ENCODE measurements at places on chromosomes 13 and 19. TPM values are rescaled to one million over a fixed set of nuclear protein-coding genes. Genes with fewer than 3 reads are reported as not detected.

- H3K27me3 ChIP-seq: no peaks in the 10 kb centered on the region
- no peak for DNase-seq
- no peak overlapping the region for H3K27ac ChIP-seq
Observed at GRCh38 chr13:34011552-34012085, 193.7 kb downstream of the RFC3 start.

DNA sequence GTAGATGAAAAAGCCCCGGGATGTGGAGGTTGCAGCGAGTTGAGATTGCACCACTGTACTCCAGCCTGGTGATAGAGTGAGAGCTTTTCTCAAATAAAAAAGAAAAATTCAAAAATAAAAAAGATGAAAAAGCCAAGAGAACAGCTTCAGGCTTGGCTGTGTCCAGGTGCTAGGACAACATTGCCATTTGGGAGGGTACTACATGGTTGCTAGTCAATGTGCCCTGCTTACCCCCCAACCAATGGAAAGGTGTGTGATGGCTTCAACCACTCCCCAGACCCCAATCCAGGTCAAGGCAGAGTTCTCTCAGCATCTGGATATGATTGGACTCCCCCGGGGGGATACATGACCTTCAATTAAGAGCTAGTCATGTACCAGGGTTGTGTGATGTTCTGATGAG is 2.3 kb upstream of the ANKLE1 start:
- no peaks in the 10 kb centered on the region for H3K27me3 ChIP-seq
- no peak overlapping the region for H3K27ac ChIP-seq
- peaks cover 6% of the 10 kb centered on the region for H3K36me3 ChIP-seq
- no peaks in the 10 kb centered on the region for H3K4me1 ChIP-seq
- no peak for DNase-seq

GRCh38 chr13:25775986-25776385 is 275.8 kb downstream of the SHISA2 start:
- no peak for DNase-seq
- no peaks in the 10 kb centered on the region for H3K4me1 ChIP-seq
- H3K36me3 ChIP-seq: no peaks in the 10 kb centered on the region
- no peak overlapping the region for H3K27ac ChIP-seq
- H3K27me3 ChIP-seq: no peaks in the 10 kb centered on the region
- no peak overlapping the region for H3K4me3 ChIP-seq

- no peaks in the 10 kb centered on the region for H3K27me3 ChIP-seq
- no peak for DNase-seq
- no peak overlapping the region for H3K4me3 ChIP-seq
Observed at GRCh38 chr19:31553112-31553845, 204.0 kb upstream of the TSHZ3 start.

GRCh38 chr19:29841559-29842367 is 30.0 kb downstream of the CCNE1 start:
- peak; percentile 27 for DNase-seq
- no peaks in the 10 kb centered on the region for H3K4me1 ChIP-seq
- no peak overlapping the region for H3K27ac ChIP-seq
- no peaks in the 10 kb centered on the region for H3K36me3 ChIP-seq
- H3K4me3 ChIP-seq: no peak overlapping the region

DNA sequence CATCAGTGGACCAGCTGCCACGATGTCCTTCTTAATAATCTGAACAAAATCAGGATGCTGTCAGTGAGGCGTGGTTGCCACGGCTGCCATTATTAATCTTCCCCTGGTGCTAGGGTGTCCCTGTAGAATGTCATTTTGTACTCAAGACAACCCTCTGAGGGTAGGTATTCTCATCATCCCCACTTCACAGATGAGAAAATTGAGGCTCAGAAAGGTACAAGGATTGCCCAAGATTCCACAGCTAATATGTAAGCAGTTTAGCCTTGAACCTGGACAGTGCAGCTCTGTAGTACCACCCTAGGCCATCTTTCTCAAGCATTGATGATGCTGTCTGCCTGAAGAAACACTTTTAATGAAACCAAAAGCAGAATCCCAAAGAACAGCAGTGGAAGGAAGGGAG is 8.1 kb downstream of the PPP2R1A start:
- H3K4me1 ChIP-seq: no peaks in the 10 kb centered on the region
- H3K4me3 ChIP-seq: no peak overlapping the region
- peaks cover 5% of the 10 kb centered on the region for H3K36me3 ChIP-seq
- DNase-seq: no peak

GRCh38 chr19:18854982-18855381 is 23.2 kb downstream of the UPF1 start:
- no peaks in the 10 kb centered on the region for H3K4me1 ChIP-seq
- H3K27ac ChIP-seq: no peak overlapping the region

DNA sequence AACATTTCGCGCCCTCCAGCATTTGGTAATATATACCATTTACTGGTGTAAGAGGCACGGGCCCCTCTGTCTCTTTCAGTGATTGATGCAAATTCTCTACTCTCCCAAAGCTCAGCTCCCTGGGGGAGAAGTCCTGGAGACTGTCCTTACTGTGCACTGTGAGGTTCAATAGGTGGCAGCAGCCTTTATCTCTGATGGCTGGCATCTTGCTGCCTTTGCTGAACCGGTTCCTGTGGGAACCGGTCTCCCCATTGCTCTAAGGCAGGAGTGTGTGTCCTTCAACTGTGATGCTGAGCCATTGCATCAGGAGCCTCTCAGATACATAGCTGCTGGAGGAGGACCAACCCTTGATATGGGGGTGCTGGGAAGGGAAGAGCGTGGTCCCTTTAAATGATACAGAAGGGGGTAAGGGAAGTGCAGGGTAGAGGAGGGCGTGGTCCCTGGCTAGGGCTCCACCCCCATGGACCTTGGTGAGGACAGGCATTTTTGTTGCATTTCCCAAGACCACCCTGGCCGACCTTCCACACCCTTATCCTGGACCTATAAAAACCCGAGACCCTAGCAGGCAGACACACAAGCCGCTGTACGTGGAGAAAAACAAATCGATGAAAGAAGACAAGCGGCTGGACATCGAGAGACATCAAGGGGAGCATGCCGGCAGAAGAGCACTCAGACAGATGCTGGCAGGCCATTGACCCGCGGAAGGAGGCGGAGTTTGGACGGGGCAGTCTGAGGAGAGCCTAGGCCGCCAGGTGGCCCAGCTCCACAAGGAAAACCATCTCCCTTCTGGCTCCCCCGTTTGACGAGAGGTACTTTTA is 41.1 kb upstream of the GTF3A start:
- no peaks in the 10 kb centered on the region for H3K27me3 ChIP-seq
- H3K4me1 ChIP-seq: no peaks in the 10 kb centered on the region
- DNase-seq: no peak
- no peak overlapping the region for H3K4me3 ChIP-seq
- H3K27ac ChIP-seq: no peak overlapping the region
- no peaks in the 10 kb centered on the region for H3K36me3 ChIP-seq

- peak; percentile 90 for DNase-seq
- H3K27me3 ChIP-seq: no peaks in the 10 kb centered on the region
- H3K36me3 ChIP-seq: no peaks in the 10 kb centered on the region
- H3K4me3 ChIP-seq: no peak overlapping the region
Observed at GRCh38 chr19:46408664-46409039, 4.7 kb downstream of the CCDC8 start.

DNA sequence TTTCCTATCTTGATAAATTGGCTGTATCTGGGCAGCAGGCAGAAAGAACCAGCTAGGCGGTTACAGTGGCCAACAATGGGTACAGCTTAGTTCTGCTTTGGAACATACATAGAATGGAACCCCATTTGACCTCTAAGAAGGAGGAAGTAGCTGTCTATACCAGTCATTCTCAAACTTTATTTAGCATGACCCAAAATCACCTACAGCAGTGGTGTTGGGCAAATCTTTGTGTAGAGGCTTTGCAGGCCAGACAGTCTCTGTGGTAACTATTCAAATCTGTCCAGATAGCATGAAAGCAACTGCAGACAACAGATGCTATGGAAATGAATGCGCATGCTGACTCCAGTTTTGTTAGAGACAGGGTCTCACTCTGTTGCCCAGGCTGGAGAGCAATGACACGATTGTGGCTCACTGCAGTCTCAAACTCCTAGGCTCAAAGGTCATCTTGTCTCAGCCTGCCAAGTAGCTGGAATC is 12.0 kb upstream of the KCNC3 start:
- H3K27ac ChIP-seq: no peak overlapping the region
- H3K4me1 ChIP-seq: no peaks in the 10 kb centered on the region
- H3K27me3 ChIP-seq: no peaks in the 10 kb centered on the region
- H3K36me3 ChIP-seq: no peaks in the 10 kb centered on the region
- no peak for DNase-seq

DNA sequence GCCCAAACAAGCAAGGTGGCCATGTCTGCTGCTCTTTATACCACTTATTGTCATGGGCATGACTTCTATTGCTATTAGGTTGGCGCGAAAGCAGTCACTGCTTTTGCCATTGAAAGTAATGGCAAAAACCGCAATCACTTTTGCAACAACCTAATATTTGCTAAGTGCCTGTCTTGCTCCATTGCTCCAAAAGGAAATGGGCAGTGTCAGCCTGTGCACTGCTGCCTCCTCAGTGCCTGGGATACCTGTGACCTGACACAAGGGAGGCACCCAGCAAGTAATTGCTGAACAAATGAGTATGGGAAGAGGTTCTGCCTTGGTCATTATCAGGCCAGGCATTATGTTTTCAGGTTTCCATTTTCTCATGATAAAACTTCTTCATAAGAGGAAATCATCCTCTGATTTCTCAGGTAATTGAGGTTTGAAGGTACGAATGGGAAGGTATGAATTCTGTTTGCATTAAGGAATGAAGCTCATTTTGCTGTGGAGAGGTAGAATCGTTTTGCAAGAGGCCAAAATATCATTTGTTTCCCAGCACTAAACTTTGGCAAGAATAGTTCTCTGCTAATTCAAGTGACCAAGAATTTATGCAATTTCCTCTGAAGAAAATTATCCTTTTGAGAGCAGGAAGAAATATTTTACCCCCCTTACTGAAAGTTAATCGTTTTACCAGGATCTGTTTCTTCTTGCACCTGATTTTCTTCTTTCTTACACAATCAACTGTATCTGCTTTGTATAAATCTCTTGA is 128.4 kb upstream of the SPRY2 start:
- H3K36me3 ChIP-seq: no peaks in the 10 kb centered on the region
- peak overlapping the region; percentile 92 for H3K27ac ChIP-seq
- H3K4me1 ChIP-seq: peaks cover 9% of the 10 kb centered on the region
- no peak overlapping the region for H3K4me3 ChIP-seq
- no peak for DNase-seq
- no peaks in the 10 kb centered on the region for H3K27me3 ChIP-seq

DNA sequence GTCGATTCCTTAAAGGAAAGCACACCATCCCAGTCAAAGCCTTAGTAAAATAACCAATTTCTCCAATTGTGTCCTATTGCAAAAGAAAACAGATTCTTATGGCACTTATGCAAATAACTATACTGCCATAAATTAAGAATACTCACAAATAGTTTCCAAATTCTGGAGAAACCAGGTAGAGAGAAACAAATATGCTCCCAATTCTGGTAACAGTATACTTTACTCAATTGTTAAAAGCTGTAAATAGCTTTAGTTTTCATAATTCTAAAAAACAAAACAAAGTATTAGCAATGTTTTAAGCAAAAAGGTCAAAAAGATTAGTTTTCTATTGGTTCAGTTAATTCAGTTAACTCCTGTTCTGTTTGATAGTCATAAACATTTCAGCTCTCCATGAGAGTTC is 18.2 kb upstream of the UBAC2 start:
- H3K27ac ChIP-seq: no peak overlapping the region
- H3K4me3 ChIP-seq: no peak overlapping the region
- no peak for DNase-seq
- H3K27me3 ChIP-seq: no peaks in the 10 kb centered on the region
- no peaks in the 10 kb centered on the region for H3K4me1 ChIP-seq

GRCh38 chr13:53474878-53475277 is 446.3 kb downstream of the OLFM4 start:
- H3K4me1 ChIP-seq: no peaks in the 10 kb centered on the region
- H3K4me3 ChIP-seq: no peak overlapping the region
- no peak overlapping the region for H3K27ac ChIP-seq
- no peaks in the 10 kb centered on the region for H3K36me3 ChIP-seq
- H3K27me3 ChIP-seq: no peaks in the 10 kb centered on the region

GRCh38 chr13:79918620-79919019 is 422.3 kb downstream of the SPRY2 start:
- DNase-seq: no peak
- H3K27ac ChIP-seq: no peak overlapping the region
- no peaks in the 10 kb centered on the region for H3K36me3 ChIP-seq
- H3K4me3 ChIP-seq: no peak overlapping the region
- no peaks in the 10 kb centered on the region for H3K27me3 ChIP-seq

- no peak for DNase-seq
- H3K4me1 ChIP-seq: no peaks in the 10 kb centered on the region
- H3K27ac ChIP-seq: no peak overlapping the region
- no peaks in the 10 kb centered on the region for H3K36me3 ChIP-seq
- no peak overlapping the region for H3K4me3 ChIP-seq
Observed at GRCh38 chr13:73480779-73481559, 422.2 kb downstream of the KLF5 start.

DNA sequence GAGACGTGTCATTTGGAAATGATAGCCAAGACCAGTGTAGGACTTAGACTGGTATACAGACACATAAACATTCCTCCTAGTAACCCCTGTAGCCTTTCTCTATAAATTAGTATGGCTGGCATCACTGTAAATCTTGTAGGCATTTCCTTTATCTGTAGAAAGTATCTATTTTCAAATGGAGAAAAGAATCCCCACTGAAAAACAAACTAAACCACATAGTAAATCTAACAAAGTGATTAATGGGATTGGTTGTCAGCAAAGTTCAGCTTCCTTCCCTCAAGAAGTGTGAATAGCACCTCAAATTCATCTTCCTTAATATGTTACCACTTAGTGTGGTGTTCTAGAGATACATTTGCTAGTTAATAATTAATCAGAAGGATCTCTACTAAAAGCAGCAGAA is 119.4 kb upstream of the NBEA start:
- no peak overlapping the region for H3K27ac ChIP-seq
- no peaks in the 10 kb centered on the region for H3K36me3 ChIP-seq
- no peaks in the 10 kb centered on the region for H3K4me1 ChIP-seq
- DNase-seq: no peak
- no peaks in the 10 kb centered on the region for H3K27me3 ChIP-seq

DNA sequence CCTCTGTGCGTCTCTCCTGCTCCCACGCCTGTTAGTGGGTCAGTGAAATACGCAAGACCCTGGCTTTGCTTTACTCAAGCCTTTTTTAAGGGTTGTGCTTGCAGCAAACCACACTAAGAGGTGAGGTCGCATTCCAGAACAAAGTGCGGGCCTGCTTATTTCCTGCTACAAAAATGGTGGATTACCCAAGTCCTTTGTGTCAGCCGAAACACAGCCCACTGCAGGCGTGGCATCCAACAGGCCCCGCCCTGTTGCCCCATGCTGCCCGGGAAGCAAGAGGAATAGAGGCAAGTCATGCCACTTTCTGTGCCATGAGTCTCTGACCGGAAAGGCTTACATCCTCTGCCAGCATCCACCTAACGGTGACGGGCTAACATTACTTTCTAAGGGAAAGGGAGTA is 7.7 kb upstream of the IRS2 start:
- no peak overlapping the region for H3K27ac ChIP-seq
- no peaks in the 10 kb centered on the region for H3K36me3 ChIP-seq
- no peak for DNase-seq
- H3K4me3 ChIP-seq: no peak overlapping the region

GRCh38 chr19:16283210-16284061 is 41.2 kb upstream of the KLF2 start:
- peak overlapping the region; percentile 81 for H3K27ac ChIP-seq
- H3K27me3 ChIP-seq: no peaks in the 10 kb centered on the region
- no peaks in the 10 kb centered on the region for H3K36me3 ChIP-seq
- no peak overlapping the region for H3K4me3 ChIP-seq
- peak; percentile 93 for DNase-seq

The ELSPBP1 gene
- not detected for total RNA-seq

The LINGO3 gene
- total RNA-seq: not detected

The MCEMP1 gene
- total RNA-seq: 4.3 TPM

The PRODH2 gene
- total RNA-seq: not detected

The CLEC4M gene
- total RNA-seq: not detected

The GJB6 gene
- not detected for total RNA-seq

The ICAM5 gene
- 2.5 TPM for total RNA-seq

The KLK1 gene
- 0.81 TPM for total RNA-seq

The PRTN3 gene
- total RNA-seq: not detected
